ENCODE measurements at places on chromosomes 1 and 21.

- no peak for DNase-seq
Measured at GRCh38 chr1:50989694-50990093, 19.6 kb downstream of the CDKN2C start.

DNA sequence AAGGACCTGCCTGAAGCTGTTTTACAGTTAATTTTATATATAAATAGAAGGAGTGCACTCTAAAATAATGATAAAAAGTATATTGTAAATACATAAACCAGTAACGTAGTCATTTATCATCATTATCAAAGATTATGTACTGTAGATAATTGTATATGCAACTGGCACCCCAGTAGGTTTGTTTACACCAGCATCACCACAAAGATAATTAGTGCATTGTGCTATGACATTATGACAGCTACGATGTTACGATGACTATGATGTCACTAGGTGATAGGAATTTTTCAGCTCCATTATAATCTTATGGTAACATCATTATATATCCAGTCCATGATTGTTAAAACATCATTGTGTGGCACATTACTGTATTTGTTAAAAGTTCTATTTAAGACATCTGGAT, 185.2 kb downstream of the LBR start:
- no peak for DNase-seq

DNA sequence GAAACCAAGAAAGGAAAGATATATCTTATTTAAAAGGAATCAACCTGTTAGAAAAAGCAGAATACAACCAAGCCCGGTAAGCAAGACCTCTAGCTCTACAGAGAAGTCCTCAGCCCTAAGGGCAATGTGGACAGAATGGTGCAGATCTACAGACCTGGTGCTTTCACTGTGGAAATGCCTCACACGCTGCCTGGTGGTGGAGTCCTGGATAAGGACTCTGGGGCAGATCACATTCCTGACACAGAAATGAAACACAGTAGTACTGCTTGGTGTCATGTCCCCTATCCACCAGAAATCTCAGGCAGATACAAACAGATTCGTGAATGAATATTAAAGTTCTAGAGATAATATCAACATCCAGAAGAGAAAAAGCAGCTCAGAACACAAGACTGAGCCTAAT, 6.8 kb downstream of the CNN3 start:
- DNase-seq = no peak

GRCh38 chr1:219144658-219145315, 28.9 kb upstream of the LYPLAL1 start:
- DNase-seq = no peak

DNA sequence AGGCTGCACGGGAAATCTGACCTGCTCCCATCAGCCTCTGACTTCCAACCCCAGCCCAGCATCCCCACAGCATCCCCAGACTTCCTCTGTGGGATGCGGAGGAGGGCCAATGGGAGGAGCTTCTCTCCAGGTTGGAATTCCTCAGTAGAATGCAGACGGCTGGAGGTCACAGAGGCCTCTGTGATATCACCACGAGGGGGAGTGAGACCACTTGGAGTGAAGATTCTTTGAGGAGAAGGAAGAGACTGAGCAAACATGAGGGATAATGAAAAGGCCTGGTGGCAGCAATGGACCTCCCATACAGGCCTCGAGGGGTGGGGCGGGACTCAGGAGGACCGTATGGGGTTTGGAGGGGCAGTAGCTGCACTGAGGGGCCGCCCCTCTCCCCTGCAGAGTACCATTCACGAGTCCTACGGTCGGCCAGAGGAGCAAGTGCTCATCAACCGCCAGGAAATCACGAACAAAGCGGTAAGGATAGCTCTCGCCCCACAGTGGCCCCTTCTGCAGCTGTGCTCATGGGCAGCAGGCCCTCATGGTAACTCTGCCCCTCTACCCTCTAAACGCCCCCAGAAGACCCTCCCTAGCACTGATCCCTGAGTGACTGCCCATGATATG, at the start of gene CATSPER4:
CATSPER4 (plus strand) TSS at position 230 of the 615 bp plus-strand sequence; CDS start at position 256, 26 bp downstream.
- DNase-seq = no peak

DNA sequence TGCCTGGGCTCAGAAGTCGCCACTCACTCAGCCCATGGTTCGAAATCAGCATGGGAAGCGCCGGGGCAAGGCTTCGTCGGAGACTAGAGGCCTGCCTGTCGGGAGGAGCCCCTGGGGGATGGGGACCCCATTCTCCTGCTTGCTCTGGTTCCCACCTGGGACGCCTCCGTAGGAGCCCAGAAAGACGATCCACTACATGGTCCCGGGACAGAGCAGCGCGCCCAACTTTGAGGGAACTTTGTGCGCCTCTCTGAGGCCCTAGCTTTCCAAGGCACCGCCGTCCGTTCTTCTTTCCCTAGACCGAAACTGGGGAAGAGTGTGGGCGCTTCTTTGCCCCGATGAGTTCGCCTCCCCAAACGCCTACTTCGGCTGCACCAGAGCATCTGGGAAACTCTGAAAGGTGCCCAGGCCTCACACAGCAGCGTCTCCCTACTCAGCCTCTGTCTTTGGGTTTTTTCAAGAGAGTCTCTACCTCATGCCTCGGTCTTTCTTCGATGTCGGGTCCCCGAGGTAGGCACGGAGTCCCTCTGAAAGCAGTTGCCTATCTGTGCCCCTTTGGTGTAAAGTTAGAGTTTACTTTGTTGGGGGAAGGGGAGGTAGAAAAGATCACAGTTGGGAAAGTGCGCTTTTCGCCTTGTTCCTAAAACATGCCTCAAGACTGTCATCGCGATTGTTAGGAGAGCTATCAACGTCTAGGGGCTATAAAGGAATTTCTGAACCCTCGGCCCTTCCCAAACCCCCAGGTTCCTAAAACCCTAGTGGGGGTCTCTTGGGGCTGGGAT, 14.0 kb downstream of the NR5A2 start:
- no peak for DNase-seq

DNA sequence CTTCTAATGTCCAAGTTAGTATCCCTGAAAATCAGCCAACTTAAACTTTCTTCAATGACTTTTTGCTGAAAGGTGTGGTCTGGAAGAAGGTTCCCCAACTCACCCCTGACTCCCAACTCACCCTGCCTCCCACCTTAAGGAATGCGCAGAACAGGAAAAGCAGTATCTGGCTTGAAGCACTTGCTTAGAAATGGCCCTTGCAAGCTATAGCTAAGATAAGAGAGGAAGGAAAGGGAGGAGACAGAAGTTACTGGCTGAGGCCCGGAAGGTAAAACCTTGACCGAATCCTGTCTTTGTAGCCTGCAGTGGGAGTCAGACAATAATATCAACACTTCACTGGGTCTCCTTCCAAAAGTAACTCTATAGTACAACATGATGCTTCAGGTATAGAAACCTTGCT, 2.9 kb downstream of the CYYR1 start:
- no peak for DNase-seq

DNA sequence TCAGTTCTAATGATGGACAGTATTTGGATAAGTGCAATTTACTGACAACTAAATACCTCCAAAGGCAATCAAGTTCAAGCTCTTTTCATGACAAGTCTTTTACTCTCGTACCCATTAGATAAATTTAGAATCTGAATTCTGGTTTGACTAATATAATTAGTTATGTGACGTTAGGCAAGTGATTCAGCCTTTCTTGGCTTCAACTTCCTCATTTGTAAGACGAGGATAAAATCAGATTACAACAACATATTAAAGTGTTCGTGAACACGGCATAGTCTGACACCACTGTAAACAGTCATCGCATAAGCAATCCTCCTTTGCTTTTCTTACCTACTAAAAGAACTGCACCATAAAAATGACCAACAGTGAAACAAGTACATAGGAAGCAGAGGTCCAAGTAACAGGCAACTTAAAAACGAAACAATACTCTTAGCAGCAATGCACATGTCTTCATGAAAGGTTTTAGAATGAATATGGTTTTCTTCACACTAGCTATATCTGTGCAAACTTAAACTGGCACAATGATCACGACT, 25.7 kb downstream of the COA6 start:
- DNase-seq = no peak

- no peak for DNase-seq
Measured at GRCh38 chr1:231508941-231509340, 19.5 kb upstream of the TSNAX start.

DNA sequence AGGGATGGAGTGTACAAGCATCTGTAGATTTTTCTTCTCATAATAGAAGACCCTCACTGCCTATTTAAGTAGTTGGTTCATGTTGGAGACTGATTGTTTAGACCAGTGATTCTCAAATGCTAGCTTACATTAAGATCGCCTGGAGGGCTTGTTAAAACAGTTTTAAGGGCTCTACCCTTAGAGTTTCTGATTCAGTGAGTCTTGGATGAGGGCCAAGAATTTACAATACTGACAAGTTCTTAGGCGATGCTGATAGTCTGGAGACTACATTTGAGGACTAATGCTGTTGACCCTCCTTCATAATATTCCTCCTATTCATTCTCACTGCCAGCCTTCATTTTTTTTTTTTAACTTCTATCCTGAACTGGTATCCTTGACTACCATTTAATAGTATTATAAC, 15.2 kb upstream of the AGO3 start:
- no peak for DNase-seq

GRCh38 chr1:185652348-185652747, 81.8 kb upstream of the HMCN1 start:
- DNase-seq = no peak

DNA sequence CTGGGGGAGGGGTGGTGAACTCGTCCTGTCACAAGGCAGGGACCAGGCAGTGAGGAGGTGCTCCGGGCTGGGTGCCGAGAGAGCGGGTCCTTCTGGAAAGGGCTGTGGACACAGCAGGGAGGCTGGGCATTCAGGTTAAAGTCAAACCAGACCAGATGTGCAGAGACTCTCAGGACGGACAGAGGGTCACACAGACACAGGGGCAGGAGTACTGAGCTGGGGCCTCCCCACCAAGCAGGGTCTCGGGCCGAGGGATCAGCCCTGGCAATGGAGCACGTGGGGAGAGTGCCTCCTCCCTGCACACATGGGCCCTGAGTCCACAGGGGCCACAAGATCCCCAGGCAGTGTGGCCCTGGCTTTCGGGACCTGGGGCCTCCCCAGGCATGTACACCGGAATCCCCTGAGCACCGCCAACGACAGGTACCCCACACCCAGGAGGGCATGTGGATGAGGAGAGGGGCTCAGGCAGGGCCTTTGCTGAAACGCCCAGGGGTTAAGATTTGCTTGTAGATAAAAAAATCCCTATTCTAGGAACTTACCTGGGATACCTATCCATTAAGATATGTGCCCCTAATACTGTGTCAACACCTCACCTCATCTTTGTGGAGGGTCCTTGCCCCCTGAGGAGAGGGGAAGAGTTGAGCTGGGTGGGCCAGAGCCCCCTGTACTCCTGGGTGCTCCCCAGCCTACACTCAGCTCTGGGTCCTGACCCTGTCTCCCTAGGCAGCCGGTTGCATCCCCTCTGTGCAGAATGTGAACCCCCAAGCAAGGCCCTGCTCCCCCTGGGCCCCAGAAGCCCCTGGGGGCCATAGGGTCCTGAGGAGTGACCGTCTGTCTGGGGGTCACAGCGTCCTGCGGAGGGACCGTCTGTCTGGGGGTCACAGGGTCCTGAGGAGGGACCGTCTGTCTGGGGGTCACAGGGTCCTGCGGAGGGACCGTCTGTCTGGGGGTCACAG, 46.9 kb upstream of the ADARB1 start:
- no peak for DNase-seq

DNA sequence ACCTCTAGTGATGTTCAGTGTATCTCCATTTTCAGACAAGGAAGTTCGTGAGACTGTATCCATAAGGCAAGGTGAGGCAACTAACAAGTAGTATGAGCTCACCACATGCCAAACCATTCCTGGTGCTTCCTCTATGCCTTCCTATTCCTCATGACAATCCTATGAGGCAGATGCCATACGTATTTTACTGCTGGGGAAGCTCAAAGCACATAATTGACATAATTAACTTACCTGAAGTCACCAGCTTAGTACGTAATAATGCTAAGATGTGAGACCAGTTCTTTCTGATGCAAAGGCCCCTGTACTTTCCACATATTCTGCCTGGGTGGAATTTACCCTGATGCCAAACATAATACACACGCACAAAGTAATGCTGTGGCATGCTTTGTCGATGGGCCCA, 83.6 kb upstream of the NFIA start:
- DNase-seq = no peak

GRCh38 chr1:6859415-6860343, 74.4 kb downstream of the CAMTA1 start:
- DNase-seq = no peak

- no peak for DNase-seq
Measured at GRCh38 chr1:51301844-51302162, 28.6 kb downstream of the TTC39A start.

DNA sequence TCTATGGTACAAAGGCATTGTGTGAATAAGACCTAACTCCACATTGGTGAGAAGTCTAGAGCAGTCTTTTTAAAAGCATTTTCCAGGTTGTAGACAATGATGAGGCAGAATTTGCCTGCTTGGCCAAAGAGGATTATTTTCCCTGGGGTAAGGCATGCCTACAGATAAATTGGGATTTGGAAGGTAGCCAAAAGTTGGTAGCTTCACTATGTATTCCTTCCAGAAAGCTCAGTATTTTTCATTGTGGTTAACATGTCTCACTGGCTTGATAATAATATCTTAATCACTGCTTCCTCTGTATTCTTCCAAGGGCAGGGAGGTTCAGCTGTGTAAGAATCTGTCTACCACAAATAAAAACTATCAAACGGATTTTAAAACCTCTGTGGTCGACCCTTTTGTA, 590.8 kb upstream of the PRMT6 start:
- DNase-seq = no peak

DNA sequence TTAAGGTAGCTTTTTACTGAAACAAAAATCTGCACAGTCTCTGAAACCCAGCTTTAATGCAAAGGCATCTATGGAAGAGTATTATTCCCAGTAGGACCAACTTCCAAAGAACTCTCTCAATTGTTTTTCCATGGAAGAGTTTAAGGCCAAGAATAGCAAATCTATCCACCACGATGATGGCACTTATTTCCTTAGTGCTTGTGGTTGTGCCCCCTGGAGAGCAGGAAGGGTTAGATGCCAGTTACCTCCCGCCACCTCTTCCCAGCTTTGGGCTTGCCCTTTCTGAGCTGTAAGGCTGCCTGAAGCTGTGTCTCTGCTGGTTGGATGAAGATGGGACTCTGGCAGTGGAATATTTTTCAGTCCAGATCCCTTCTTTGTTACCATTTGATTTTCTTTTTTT, 4.8 kb upstream of the ATP1A1 start:
- no peak for DNase-seq

DNA sequence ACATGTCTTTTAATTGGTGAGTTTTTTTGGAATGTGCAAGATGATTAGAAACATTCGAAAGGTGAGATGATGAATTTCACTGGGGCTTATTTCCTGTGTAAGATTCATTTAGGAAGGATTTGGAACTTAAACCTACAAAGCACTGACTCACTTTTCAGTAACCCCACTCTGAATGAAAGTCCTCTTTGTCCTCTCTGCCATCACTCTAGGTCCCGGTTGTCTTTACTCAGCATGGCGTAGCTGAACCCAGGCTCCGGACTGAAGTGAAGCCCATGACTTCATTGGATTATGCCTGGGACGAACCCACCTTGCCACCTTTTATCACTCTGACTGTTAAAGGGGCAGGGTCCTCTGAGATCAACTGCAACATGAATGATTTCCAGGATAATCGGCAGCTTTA, 139.4 kb downstream of the VPS13D start:
- no peak for DNase-seq

DNA sequence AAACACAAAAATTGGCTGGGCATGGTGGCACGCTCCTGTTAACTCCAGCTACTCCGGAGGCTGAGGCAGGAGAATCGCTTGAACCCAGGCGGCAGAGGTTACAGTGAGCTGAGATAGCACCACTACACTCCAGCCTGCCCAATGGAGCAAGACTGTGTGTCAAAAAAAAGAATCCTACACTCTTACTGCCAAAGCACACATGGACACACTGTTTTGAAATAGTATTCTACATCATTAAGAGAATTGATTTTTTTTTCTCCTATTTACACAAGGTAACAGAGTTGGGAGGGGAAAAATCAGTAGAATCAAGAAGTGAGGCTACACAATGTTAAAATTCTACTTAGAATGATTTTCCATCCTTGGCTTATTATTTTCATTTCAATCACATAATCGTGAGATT, 42.1 kb upstream of the SDC3 start:
- DNase-seq = no peak

Measured in NCI-H345 (cell line).